ENCODE measurements at places on chromosomes 11 and 22.

GRCh38 chr11:133443206-133443747 is 89.0 kb downstream of the OPCML start:
- no peak for DNase-seq

GRCh38 chr22:22913989-22914388 is 26.4 kb downstream of the IGLL5 start:
- DNase-seq, result no peak

- DNase-seq, result no peak
Measured at GRCh38 chr11:94641167-94641761, 74.1 kb downstream of the PIWIL4 start.

- DNase-seq, result no peak
Measured at GRCh38 chr11:83649528-83649855, 363.3 kb upstream of the CCDC90B start.

DNA sequence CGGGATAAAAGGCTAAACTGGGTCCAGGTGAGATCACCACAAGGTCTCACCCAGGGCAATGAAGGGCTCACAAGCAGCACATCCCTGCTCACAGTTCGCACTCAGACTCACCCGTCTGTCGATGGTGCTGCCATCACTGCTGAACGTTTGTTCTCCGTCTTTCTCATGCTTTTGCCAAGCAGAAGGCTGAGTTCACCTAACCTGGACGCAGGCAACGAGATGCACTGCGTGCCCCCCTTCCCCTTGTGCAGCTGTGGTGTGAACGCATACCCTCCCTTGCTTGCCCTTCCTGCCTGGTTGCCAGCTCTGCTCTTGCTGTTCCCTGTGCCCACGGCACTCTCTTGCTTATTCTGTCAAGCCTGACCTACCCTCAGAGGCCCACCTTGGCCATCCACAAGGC is 18.0 kb downstream of the KCTD21 start:
- no peak for DNase-seq

DNA sequence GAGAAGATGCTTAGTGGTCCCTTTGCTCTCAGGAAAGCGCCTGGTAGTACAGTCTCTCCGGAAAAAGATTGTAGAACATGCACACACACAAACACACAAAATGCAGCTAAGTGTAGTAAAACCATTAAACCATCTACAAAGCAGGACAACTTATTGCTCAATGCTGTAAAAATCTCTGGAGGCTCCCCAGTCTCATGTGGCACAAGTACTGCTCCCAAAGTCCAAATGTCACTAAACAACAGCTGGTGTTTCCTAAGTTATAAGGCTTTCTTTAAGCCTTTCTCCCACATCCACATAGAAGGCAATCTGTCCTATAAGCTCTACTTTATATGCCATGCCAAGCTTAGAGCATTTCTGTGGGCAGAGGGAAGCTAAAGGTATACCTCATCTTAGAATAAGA is 32.9 kb downstream of the CDON start:
- no peak for DNase-seq
